ENCODE measurements at places on chromosomes 5 and 9.

GRCh38 chr9:92769990-92770359 lies 5.3 kb upstream of the BICD2 start:
- no peak for DNase-seq

- DNase-seq = no peak
Measured at GRCh38 chr9:27618066-27618465, 44.8 kb upstream of the C9orf72 start.

GRCh38 chr9:87670572-87671264 lies 55.2 kb upstream of the CTSL start:
- DNase-seq = no peak

- peak; percentile 13 for DNase-seq
Measured at GRCh38 chr5:148687427-148687826, 33.1 kb upstream of the HTR4 start.

DNA sequence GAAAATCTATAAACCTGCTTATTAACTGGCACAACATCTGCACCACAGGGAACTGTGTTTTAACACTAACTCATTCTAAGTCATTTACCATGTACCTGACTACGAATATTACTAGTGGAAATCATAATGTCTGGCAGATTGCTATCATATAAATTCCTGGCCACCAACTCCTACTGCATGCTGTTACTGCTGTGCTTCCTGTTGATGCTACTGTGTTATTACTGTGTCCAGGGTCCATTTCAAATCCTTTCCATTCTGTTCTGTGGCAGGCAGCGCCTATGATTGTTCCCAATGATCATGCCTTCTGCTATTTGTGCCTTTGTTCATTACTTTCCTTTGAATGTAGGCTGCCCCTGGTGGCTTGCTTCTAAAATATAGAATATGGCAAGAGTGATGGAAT lies 4.7 kb upstream of the ZNF131 start:
- DNase-seq = no peak

Measured in Panc1 (cell line).